Chondrocyte (in vitro differentiated cells): ENCODE measurements at places on chromosomes 13 and 19.

GRCh38 chr19:47152632-47153031 is 22.0 kb downstream of the SAE1 start:
- no peak overlapping the region for H3K4me3 ChIP-seq
- peaks cover 31% of the 10 kb centered on the region for H3K36me3 ChIP-seq
- peaks cover 18% of the 10 kb centered on the region for H3K4me1 ChIP-seq
- no peak overlapping the region for H3K27ac ChIP-seq
- no peak for DNase-seq

DNA sequence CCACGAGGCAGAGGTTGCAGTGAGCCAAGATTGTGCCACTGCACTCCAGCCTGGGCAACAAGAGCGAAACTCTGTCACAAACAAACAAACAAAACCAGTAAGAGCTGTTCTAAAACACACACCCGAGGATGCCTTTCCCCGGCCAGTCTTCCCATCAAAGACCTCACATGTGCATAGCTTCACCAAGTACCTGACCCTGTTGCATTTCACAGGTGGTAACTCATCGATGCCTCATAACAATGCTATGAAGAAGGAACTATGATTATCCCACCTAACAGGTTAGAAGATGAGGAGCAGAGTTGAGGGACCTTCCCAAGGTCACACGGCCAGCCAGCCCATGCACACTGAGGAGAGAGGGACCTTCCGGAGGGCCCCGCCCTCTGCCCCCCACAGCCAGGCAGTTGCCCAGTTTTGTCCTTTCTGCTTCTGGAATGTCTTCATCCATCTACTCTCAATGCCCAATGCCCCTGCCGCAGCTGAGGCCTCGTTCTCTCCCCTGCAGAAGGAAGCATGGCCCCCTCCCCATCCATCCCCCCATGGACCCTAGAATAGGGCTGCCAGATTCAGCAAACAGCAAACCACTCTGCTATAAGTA is 16.8 kb upstream of the LENG8 start:
- no peak overlapping the region for H3K4me3 ChIP-seq
- H3K36me3 ChIP-seq: no peaks in the 10 kb centered on the region
- no peak for DNase-seq
- H3K27me3 ChIP-seq: peaks cover 3% of the 10 kb centered on the region
- no peak overlapping the region for H3K27ac ChIP-seq
- peaks cover 10% of the 10 kb centered on the region for H3K4me1 ChIP-seq

DNA sequence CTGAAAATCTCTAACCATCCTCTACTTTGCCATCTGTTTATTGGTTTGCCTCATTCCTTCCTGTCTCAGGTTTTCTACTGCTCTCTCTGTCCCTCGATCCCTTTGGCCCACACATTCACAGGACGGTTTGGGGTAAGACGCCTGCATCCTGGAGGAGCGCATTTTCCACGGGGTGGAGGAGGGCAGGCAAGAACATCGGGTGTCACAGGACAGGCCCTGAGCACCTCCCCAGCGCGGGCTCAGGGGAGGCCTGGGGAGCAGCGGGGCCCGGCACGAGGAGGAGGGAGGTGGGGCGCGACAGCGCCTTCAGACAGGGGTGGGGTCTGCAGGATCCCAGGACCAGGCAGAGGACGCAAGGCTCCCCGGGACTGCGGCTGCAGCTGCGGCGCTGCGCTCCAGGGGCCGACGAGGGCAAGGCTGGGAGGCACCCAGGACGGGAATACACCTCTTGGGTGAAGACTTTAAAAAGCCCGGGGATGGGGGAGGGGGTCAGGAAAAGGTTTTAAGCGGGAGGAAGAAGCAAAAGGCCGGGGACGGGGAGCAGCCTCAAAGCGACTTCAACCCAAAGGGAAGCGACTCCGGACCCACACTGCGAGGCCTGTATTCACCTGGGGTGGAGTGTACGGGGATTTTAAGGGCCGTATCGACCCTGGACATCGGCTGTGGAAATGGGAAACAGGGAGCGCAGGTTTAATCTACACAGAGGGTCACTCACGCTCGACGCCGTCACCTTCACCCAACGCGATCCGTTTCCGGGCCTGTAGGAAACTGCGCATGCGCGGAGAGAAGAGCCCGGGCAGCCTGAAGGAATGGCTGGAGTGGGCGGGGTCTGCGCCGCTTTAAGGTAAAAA is at the start of gene ZNF415:
Gene ZNF415, minus strand, starts transcription at position 770 of the 851 bp plus-strand sequence. CDS start 10,234 bp downstream, outside the sequence.
- peaks cover 8% of the 10 kb centered on the region for H3K36me3 ChIP-seq
- peak within 1 kb of the TSS; percentile 69 for H3K27ac ChIP-seq
- H3K4me1 ChIP-seq: peaks cover 22% of the 10 kb centered on the region
- no peak for DNase-seq

DNA sequence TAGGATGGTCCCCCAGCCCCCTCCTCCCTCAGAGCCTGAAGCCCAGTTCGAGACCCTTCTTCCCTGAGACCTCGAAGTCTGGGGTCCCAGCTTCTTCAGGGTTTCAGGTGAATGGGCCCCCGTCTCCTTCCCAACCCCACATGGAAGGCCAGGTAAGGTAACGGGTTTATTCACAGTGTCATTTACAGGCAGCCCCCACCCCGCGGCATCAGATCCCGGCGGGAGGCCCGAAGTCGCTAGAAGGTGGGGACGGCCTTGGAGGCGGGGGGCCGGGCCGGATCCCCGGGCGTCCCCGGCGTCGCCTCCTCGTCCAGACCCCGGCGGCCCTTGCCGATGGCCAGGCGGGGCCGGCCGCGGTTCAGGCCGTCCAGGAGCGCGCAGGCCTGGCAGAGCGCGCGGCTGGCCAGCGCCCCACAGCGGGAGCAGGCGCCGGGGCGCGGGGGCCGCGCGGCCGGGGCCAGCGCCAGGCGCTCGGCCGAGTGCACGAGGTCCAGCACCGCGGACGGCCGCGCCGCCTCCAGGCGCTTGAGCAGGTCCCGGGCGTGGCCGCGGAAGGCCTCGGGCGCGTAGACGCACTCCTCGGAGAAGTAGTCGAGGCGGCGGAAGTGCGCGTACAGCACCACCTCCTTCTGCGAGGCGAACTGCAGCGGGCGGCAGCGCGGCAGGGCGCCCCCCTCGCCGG is 9.7 kb downstream of the CTU1 start:
- H3K27me3 ChIP-seq: no peaks in the 10 kb centered on the region
- peaks cover 2% of the 10 kb centered on the region for H3K4me1 ChIP-seq
- no peak overlapping the region for H3K4me3 ChIP-seq
- no peak overlapping the region for H3K27ac ChIP-seq
- H3K36me3 ChIP-seq: peaks cover 13% of the 10 kb centered on the region

DNA sequence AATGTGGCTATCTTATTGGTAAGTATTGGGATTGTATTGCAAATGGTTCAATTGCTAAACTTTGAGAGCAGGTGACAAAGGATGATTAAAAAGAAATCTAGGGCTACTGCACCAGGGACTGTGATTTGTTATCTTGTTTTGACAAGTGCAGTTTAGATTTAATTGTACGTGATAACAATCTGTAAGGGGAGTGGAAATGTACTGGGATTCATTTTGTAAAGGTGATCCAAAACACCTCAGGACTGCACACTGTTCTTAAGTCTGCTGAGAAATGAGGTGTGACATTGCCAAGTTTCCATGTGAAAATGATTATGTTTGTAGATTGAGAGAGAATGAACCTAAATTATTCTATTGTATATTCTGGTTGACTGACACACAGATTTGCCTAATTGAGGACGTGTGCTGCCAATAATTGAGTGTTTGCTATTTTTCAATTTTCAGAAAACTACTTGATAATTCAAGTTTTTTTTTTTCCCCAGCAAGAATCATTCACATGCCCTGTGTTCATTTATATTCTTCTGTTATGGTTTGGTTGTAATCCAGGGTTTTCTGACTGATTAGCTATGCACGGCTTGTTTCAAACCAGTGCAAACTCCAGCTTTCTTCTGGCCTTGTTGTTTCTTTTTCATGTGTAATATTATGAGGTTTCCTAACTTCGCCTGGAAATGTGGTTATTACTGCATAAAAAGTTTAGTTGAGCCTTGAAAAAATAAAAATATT is 308.0 kb downstream of the OLFM4 start:
- DNase-seq: no peak
- H3K4me1 ChIP-seq: no peaks in the 10 kb centered on the region
- no peak overlapping the region for H3K4me3 ChIP-seq
- H3K36me3 ChIP-seq: no peaks in the 10 kb centered on the region
- no peaks in the 10 kb centered on the region for H3K27me3 ChIP-seq

GRCh38 chr13:31956980-31957644 is 74.5 kb upstream of the FRY start:
- H3K27me3 ChIP-seq: no peaks in the 10 kb centered on the region
- DNase-seq: no peak
- peak overlapping the region; percentile 28 for H3K27ac ChIP-seq
- peaks cover 25% of the 10 kb centered on the region for H3K4me1 ChIP-seq
- H3K4me3 ChIP-seq: no peak overlapping the region

DNA sequence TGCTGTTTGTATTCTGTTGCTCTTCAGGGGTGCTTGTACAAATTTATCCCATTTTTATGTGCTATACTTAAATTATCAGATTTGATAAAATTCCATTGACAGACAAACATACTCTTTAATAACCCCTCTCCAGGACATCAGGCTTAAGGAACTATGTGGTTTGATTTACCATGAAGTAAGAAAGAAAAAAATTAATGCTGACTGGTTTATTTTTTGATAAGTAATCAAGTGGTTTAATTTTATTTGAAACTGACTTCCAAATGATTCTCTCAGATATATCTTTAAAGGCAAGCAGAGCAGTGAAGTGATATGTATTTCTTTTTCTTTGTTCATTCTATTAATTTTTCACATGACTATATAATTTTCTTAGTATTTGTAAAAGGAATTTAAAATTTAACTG is 1168.1 kb downstream of the OLFM4 start:
- peaks cover 6% of the 10 kb centered on the region for H3K27me3 ChIP-seq
- no peaks in the 10 kb centered on the region for H3K4me1 ChIP-seq

DNA sequence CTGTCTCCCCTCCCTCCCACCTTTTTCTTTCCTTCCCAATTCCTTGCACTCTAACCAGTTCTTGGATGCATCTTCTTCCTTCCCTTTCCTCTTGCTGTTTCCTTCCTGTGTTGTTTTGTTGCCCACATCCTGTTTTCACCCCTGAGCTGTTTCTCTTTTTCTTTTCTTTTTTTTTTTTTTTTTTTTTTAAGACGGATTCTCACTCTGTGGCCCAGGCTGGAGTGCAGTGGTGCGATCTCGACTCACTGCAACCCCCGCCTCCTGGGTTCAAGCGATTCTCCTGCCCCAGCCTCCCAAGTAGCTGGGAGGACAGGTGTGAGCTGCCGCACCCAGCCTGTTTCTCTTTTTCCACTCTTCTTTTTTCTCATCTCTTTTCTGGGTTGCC is 6.9 kb downstream of the MYADM start:
- peak overlapping the region; percentile 80 for H3K27ac ChIP-seq
- no peak for DNase-seq
- peaks cover 34% of the 10 kb centered on the region for H3K36me3 ChIP-seq
- no peak overlapping the region for H3K4me3 ChIP-seq
- H3K27me3 ChIP-seq: no peaks in the 10 kb centered on the region
